ENCODE measurements at places on chromosomes 2 and 18.

GRCh38 chr2:19538411-19538963 lies 180.1 kb upstream of the OSR1 start:
- DNase-seq: no peak

GRCh38 chr2:225379856-225380255 lies 19.7 kb upstream of the NYAP2 start:
- DNase-seq: no peak

GRCh38 chr18:42011053-42011452 lies 56.0 kb downstream of the PIK3C3 start:
- DNase-seq: no peak

- no peak for DNase-seq
Observed at GRCh38 chr2:63596401-63596883, 7.7 kb downstream of the MDH1 start.

GRCh38 chr2:12089001-12089400 lies 342.6 kb downstream of the LPIN1 start:
- no peak for DNase-seq

- DNase-seq: peak; percentile 72
Observed at GRCh38 chr2:17646081-17646554, 105.6 kb downstream of the VSNL1 start.

DNA sequence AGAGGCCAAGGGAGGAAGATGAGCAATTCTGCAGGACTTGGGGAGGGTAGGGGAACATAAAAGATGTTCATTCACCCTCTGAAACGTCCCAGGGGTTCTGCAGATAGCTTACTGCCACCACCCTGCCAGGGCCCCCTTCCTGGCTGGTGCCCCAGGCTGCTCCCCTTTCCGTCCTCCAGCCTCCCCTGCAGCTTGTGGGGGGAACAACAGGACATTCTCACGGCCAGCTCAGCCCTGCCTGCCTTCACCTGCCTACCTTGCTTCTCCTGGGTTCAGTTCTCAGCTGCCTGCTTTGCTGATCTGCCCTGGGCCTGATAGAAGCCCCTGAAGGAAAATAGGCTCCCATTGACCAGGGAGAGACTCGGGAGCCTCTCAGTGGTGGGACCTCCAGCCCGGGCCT lies 251.1 kb downstream of the CELF4 start:
- DNase-seq: peak; percentile 60

DNA sequence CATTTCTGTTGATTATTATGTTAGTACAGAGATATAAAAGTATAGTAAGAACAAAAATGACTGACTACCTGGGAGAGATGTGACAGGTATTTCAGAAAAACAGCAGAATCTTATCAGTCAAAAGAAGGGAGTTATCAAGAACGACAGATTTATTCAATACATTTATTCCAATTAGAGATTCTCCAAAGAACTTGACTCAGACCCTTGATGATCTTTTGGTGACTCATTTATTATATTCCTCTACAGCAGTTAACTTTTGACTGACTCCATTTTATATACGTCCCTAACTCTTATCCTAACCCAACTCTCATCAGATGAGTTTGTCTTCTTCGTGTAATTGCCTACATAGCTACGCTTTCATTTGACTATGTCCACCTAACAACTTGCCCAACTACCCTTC lies 91.1 kb downstream of the C2orf74 start:
- no peak for DNase-seq

- DNase-seq: peak; percentile 86
Observed at GRCh38 chr2:44941551-44942234, at the start of gene SIX3. TSS of gene SIX3 (plus strand) at chr2:44941702. CDS start at chr2:44942105, 403 bp downstream.

- DNase-seq: no peak
Observed at GRCh38 chr2:102606353-102606752, 13.0 kb upstream of the SLC9A2 start.

DNA sequence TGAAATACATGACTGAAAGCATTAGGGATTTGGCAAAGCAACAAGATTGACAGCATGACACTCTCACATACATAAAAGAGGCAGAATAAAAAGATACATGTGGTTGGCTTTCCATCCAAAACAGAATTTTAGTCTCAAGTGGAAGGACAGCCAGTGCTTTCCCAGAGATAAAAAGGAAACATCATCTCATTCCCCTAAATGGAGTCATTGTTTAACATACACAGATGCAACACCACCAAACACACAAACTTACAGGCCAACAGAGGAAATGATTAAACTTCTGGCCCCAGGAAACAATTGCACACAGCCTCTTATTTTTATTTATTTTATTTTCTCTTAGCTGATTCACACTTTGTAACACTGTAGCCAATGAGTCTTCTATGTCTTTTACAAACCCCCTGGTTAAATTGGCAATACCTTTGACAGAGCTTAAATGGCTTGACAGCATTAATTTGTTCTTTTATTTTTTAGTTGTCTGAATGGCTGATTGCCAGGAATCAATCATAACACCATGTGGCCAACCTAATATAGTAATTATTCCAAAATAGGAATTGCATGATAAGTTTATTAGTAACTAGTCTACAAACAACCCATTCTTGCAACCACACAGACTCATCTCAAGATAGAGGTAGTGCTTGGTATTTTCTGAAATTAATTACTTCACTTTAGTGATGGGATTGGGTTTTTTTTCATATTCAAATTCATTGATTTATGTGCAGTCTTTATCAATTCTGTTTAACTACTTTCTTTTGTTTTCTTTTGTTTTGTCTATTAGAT lies 190.5 kb downstream of the RND3 start:
- no peak for DNase-seq

DNA sequence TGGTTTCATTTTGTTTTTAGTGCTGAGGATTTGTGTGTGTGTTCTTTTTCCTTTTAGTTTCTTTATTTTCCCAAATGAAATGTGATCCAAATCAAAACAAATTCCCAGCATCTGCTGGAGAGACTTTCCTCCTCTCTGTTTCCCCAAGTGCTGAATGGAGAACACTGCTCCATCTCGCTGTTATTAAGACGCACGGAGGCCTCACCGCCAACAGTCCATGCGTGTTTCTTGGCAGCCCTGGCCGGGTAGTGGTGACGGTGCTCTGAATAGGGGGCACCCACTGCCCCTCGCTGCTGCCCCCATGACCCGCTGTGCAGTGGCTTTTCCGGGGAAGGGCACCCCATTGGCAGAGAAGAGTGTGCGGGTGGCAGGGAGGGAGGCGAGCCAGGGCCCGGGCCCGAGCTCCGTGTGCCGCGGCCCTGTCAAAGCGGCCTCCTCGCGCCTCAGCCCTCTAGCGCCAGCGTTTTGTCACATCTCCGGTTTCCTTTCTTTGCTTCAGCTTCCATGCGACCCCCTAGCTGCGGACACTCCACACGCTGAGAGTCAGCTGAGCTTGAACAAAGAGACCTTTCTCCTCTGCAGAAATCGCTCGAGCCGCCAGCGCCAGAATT lies 473.7 kb upstream of the SALL3 start:
- peak; percentile 88 for DNase-seq

DNA sequence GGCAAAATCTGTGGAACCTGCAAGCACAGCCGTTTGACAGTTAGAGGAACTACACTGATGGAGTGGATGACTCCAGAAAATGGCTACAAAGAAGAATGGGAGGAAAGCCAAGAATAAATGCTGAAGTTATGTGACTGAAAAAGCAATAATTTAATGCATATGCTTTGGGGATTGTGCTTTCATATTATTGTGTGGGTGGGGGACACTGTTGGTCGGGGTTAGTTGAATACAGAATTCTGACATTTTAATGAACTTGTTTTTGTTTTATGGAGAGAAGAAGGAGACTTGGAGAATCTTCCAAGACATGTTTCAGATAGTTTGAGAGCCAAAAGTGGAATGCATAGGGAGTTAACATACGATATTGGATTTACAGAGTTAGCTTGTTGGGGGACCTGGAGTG lies 68.5 kb downstream of the NRP2 start:
- no peak for DNase-seq

DNA sequence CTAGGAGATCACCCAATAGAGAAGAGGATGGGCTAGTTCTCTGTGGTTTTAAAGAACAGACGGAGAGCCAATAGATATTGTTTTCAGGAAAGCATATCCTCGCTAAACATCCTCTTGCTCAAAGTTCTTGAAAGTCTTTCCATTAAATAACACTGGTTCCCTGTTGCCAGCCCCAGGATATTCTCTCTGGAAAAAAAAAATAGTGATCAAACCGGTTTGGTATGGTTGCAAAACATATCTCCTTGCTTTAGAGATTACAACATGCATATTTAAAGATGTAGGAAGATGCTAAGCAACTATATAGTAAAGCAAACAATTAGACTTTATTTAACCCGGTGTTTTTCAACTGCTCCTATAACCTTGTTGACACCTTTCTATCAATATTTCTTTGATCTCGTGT lies 211.4 kb downstream of the CMPK2 start:
- DNase-seq: no peak

GRCh38 chr2:174142290-174142689 lies 106.0 kb downstream of the OLA1 start:
- DNase-seq: no peak

GRCh38 chr2:17578466-17578928 lies 38.0 kb downstream of the VSNL1 start:
- DNase-seq: peak; percentile 76

- no peak for DNase-seq
Observed at GRCh38 chr2:86075886-86076285, 29.8 kb downstream of the POLR1A start.

- no peak for DNase-seq
Observed at GRCh38 chr2:209610631-209611030, 161.0 kb upstream of the UNC80 start.

- no peak for DNase-seq
Observed at GRCh38 chr2:128438091-128438490, 119.4 kb upstream of the HS6ST1 start.

GRCh38 chr2:237691029-237691907 lies 63.9 kb downstream of the LRRFIP1 start:
- DNase-seq: peak; percentile 83

DNA sequence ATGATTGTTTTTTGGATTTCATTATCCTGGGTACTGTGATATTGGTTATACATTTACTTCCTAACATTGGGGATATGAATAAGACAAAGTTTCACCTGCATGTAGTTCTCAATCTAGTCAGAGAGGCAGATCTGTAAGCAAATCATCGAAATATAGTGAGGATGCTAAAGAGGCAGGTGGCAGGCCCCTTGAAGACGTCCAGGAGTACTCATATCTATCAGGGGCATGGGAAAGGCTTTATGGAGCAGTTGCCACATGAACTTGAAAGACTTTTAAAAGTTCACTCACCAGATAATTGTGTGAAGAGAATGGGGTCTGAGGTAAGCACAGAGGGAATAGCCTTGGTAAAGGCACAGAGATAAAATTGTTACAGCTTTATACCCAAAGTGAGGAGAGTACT lies 78.8 kb downstream of the EHBP1 start:
- no peak for DNase-seq

GRCh38 chr2:220090050-220090449 lies 462.6 kb downstream of the SLC4A3 start:
- DNase-seq: no peak

DNA sequence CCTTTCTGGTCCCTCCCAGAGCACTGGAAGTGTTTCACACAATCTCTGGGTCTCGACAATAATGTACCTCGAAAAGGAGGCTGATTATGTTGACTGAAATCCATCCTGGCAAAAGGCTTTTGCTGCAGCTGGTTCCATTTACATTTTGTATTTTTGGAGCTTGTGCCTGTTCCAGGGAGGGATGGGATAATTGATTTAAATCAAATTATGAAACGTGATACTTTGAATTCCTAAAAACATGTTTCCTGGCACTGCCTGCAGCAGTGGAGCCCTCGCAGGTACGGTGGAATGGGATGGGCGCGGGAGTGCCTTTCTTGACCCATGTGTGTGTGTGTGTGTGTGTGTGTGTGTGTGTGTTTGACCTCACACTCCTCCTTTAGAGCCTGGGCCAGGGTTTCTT lies 455.5 kb upstream of the MEIS1 start:
- no peak for DNase-seq

DNA sequence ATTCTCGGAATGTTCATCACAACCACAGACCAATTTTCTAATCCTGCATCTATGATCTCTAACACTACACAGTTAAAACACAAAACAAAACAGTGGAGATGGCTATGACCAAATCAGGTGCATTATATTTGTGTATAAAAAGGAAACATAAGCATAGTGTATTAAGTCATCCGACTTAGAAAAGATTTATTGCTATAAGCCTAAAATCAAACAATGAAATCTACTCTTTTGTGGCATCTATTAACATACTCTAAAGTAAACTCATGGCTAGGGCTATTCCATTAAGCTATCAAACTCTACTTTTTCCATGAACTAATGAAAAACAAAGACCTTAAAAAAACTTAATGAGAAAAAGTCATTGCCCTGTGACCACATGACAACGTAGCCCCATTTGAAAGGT lies 8.7 kb downstream of the SP3 start:
- no peak for DNase-seq

DNA sequence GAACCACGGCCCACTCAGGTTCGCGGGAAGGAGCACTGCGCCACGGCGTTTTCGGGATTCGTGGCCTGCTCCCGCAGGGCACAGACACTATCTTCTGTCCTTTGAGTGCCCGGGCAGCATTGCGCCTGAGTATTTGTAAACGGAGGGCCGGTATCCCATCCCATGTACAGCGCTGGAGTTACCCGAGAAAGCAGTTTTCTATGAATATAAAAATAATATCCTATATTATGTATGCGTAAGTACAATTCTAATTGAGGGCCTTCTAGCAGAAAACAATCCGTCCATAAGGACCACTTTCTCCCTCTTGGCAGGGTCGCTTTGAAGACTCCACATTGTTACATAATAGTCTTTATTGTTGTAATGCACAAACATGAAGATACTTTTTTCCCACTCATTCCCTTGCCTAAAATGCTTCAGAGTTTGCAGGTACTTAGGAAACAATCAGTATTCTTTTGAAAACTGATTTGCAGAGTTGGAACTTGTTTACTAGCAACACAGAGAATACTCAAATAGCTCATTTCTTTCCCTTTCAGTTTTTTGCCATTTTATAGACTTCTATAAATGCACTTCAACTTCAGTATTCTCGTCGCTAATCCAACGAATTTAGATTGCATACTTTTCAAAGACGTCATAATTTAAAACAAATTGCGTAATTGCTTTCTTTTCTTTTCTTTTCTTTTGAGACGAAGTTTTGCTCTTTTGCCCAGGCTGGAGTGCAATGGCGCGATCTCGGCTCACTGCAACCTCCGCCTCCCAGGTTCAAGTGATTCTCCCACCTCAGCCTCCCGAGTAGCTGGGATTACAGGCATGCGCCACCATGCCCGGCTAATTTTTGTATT lies 1.0 kb upstream of the REV1 start:
- DNase-seq: no peak
